ENCODE measurements at places on chromosomes 2 and 18.

- no peak for DNase-seq
Observed at GRCh38 chr2:45741161-45741850, 89.8 kb downstream of the PRKCE start.

DNA sequence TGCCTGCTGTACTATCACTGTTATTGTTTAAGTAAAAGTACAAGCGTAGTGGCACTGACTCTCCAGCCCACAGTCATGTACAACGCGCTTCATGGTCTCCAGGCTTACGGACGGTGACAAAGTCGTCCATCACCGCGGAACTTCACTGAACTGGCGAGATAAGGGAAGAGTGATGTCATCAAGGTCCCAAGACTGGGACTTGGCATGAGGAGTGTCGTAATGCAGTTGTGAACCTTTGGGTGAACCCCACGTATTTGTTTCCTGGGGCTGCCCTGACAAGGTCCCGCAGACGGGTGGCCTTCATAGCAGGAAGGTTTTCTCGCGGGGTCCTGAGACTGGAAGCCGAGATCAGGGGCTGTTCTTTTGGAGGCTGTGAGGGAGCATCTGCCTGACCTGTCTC is 17.3 kb downstream of the NFATC1 start:
- no peak for DNase-seq

DNA sequence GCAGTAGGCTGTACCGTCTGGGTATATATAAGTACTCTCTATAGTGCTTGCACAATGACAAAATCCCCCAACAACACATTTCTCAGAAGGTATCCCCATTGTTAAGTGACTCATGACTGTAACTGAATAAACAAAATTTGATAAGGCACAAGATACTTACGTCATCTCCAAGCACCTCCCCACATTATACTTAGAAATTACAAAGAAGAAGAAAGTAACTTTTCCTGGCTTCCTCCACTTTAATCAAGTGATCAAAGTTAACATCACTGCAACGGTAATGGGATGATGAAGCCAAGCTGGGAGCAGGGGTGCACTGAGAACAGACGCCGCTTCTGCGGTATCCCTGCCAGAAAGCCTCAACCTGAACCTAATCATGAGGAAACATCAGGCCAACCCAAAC is 9.7 kb downstream of the TNS1 start:
- DNase-seq, result no peak

- no peak for DNase-seq
Observed at GRCh38 chr2:65727816-65728215, 295.4 kb upstream of the SPRED2 start.

GRCh38 chr2:74004212-74005182 is 19.8 kb downstream of the TET3 start:
- no peak for DNase-seq

DNA sequence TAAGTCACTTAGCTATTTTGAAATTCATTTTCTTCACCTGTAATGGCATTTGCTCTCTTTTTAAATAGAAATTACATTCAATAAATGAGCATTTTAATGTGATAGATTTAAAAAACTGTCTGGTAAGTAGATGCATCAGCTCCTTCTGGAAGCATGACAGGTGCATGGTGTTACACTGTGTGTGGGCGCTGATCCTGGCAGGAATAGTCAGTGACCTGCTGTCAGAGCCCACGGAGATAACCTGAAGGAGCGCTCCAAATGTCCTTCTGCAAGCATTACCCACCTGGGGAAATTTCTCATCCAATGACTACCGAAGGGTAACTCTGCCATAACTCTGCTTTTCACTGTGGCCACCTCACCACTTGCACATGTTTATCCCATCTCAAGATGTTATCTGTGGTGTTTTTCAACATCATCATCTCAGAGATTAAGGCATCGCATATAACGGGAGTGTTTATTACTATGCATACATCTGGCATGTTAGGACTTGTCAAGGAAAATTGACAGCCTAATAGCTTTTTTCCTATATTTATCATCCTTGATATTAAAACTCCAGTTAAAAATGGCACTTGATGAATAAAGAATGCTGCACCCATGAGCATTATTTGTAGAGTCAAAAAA is 637.3 kb downstream of the ERBB4 start:
- no peak for DNase-seq

DNA sequence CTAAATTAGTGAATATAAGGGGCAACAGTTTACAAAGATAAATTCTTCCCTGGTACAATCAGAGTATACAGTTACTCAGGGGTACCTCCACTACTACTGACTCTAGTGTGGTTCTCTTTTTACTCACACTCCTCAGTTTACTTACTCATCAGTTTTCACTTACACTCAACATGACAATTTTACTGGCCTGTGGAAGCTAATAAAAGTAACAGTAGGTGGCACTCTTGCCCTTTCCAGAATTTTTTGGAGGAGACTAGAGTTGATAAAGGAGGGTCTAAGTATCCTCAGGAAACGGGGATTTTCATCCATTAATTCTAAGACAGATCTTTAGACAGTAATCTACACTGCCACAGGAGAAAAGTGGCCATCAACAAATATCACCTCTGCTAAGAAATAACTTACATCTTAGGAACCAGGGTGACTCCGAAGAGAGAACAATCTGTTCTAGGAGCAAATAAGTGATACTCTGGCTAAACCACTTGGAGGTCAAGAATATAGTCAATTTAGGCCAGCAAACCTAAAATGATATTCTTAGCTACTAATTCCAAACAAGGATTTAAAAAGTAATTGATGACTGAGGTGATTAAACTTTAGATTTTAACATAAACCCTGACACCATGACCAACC is 61.3 kb downstream of the ATL2 start:
- DNase-seq, result no peak

DNA sequence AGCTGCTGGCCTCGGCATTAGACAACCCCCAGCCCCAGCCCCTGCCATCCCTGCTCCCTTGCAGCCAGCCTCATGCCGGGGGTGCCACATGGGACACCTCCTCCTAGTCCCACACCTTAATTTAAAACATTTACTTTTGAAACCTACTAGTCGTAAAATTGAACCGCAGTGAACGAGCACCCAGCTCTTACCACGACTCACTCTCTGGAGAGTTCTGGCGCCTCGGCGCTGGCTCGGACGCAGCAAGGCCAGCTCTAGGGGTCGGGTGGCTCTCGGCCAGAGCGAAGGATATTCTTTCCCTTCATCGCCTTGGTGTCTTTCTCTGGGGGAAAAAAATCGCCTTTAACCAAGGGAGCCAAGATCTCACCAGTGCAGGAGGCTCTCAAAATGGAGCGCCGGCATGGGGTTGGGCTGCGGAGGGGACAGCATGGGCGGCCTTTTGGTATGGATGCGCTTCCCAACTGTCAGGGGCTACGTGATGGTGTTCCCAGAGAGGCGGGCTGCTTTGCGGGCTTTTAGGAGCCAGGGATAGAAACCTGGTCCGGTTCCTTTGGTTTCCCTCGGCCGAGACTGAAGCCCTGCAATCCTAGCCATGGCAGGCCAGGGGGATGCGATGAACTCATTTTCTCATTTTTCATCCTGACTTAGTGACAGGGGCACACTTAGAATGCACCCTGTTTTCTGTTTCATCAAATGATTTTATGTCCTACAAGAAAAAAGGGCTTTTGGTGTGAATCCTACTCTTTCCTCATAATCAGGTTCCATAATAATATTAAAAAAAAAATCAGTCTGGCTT is 2.0 kb downstream of the HPCAL1 start:
- DNase-seq, result no peak

DNA sequence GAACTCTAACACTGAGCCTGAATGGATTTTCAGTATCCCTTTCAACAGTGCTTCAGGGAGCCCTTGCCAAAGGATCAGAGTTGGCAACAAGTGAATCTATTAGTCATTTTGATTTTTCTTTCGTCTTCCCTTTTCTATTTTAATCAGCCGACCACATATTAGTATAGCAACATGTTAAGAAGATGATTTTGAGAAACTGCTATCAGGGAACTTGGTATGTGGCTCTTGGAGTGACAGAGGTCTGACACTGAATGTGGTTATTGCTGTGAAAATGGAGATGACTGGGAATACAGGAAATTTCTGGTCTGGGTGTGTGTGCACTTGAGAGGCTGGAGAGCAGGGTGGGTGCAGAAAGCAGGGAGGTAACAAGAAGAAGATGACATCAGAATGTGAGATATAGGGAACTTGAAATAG is 28.7 kb upstream of the IL1RL1 start:
- no peak for DNase-seq

DNA sequence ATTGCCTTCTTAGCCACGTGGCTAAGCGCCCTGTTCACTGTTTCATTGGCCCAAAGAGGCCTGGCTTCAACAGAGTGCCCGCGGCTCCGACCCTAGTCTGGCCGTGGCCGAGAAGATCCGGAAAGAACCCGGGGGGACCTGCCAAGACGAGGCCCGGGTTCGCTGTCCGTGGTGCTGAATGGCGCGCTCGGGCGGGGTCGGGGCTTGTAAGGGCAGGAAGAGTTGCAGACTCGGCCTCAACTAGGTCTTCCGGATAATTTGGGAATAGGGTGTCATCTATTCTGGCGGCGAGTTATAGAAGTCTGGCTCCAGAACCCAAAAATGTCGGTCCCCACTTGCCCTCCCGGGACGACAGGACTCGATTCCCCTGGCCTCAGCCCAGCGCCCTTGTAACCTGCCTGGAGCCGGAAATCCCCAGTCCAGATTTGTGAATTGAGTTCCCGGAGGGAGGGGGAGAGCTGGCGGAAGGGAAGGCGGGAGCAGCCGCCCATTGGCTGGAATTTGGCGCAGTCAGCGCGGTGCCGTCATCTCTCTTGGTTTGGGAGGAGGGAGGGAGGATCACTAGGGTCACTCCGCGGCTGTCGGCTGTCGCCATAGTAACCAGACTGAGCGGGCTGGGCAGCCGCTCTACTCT is 3.5 kb downstream of the CDK5R2 start:
- DNase-seq, result no peak

- DNase-seq, result no peak
Observed at GRCh38 chr2:191995285-191995684, 148.4 kb upstream of the CAVIN2 start.

DNA sequence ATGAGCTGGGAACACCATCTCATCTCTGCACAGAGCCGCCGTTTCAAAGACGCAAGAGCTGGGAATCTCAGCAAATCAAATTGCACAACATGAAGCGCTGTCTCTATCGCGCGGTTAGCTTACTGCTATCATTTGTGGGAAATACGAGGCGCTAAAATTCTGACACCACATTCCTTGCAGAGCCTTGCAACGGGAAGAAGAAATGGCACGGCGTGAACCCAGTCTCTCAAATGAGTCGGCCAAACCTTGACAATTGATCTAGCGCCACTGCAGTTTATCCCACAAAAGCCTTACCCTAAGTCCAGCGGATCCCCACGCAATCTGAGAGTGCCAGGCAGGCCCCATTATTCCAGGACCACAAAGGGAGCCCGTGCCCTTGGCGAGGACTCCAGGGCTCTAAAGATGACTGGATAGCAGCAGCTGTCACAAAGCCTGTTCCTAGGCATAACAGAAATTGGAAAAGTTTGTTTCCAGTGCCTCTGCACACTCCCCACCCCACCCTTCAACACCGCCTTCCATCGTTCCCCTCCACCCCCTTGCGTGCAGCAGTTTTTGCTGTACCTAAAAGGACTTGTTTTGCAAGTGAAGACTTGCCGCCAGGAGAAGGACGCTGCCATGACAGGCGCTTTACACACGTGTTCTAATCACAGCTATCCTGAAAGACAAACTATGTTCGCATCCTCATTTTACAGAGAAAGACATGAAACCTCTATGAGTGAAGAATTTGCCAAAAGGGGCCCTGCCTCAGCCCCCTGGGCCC is 252.4 kb downstream of the EIPR1 start:
- DNase-seq, result no peak

- DNase-seq, result no peak
Observed at GRCh38 chr2:177588671-177589070, 196.1 kb downstream of the AGPS start.

DNA sequence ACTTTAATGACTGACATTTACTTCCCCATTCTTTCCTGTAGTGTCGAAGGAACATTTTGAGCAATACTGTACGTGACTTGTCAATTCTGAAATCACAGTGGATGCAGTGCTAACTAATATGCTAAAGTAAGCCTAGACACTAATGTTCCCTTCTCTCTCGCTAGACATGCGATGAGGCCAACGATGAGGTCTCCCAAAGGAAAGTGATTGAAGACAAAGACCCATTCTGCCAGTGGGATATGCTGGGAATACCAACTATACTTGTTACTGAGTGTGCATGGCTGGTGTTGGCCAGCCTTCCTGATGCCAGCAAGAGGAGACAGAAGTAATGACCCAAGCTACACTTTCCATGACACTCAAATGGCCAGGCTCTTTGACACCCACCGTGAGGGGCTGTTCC is 2.5 kb upstream of the SERPINE2 start:
- DNase-seq, result no peak

DNA sequence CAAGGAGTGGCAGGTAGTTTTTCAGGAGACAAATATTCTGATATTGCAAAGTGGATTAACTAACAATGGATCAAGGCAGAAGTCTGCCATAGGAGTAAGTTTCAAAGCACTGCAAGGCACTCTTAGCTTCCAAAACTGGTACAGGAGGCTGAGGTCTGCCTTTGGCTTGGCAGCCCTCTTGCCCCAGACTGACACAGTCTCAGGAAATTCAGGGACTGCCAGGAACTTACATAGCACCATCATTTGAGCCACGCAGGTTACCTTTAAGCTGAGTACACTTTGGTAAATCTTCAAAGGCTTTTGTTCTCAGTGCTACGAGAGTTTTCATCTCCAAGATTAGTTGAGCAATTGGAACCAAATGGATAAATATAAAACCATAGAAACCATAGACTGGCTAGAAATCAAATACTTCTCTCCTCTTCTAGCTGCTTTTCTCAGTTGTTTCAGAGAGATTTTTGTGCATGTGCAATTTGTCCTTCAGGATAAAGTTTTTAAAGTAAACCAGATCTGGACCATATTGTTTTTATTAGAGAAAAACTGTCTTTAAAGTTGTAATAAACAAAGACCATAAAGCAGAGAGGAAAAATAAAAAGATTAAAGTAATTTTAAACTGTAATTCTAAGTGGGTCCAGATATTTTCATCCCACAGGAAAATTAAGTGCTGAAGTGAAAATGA is 18.8 kb downstream of the ANKRD29 start:
- DNase-seq, result no peak

- no peak for DNase-seq
Observed at GRCh38 chr2:241014764-241015163, 16.3 kb downstream of the SNED1 start.

- DNase-seq, result no peak
Observed at GRCh38 chr18:7626922-7627440, 59.9 kb downstream of the PTPRM start.

DNA sequence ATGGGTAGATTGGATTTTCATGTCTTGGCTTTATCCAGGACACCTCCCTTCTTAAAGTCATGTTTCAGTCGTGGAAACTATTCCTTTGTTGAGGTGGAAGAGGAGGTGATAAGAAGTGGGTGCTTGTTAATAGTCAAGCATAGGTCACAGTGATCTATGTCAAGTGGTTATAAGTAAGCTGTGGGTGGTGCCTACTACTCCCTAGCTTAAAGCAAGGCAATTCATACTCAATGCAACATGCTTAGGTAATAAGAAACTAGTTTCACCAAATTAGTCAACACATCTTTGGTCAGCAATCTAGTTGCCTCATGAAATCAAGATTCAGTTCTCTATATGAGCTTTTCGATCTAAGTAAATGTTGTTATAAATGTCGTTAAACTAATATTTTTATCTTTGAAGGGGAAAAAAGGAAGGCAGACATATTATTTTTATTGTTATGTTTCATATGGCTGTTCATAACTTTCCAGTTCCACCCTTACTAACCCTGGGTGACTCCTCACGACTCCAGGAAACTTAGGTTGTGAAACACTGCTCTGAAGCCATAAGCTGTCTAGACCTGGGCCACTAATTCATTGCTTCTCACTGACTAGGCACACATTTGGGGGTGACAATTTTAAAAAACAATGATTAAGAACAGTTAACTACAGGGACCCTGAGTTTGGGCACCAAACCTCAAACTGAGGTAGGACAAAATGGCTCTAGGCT is 5.8 kb upstream of the ABCB11 start:
- no peak for DNase-seq
